EH (cell line): ENCODE measurements at places on chromosomes 4 and X.
A peak's percentile ranks its signal among the peaks of the same experiment; 100 is the strongest.

DNA sequence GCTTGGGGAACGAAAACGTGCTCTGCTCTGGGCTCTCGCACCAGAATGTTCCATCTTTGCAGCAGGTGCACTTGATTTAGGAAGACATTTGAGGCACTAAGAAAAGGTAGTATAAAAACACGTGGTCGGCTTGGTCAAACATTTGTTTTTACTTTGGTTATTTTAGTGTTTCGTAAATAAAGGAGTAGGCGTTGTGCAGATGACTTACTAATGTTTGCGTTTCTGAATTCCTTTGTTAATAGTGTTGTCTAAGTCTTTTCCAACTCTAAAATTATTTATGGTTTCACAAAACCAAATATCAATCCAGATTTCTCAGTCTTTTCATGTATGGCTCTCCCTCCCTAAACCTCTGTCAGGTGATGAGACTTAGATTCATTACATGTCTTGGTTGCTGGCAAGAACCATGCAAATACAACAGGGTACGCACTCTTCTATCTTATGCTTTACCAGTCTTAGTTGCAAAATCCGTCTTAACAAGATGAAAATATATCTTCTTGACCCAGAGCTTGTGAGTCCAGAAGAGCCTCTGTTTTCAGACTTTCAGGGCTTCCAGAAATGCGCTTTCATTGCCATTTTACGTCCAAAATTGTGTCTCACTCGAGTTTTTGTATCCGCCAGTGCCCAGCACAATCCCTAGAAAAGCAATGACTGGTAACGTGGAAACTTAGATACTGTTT is 686 bp downstream of the MTHFD2L start:
- DNase-seq: peak; percentile 2

DNA sequence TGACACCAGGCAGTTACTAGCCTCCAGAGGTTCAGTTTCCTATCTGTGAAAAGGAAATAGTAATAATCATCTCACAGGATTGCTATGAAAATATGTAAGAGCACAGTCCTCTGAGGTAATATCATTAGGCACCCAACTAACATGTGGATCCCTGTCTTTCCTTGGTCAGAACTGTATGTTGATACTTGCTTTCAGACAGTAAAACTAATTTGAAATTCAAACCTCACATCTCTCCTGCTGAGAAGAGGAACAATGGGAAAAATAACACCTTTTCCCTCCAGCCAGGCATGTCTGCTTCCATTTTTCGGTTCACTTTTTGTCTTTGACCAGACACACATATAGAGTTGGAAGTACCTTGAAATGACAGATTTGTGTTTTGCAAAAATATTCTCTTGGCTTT is 262.7 kb downstream of the IL15 start:
- DNase-seq: peak; percentile 39

DNA sequence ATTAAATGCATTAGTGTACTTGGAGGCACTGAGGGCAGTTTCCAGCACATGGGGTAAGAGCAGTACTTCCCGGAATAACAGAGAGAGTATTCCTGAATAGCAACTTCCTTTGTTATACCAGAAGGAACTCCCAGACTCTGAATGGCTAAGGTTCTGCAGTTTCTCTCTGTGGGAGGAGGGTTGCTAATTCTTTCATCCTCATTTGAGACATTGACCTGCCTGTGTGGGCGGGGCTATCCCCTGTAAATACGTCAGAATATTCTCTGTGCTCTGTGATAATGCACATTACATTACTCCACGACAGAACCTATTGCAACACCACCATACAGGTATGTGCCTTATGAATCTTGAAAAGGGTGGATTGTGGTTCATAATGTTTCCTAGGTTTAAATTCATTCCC is 52.7 kb downstream of the SPINK2 start:
- DNase-seq: no peak

GRCh38 chr4:141713771-141714445 is 77.5 kb downstream of the IL15 start:
- peak; percentile 59 for DNase-seq

- DNase-seq: peak; percentile 42
Measured at GRCh38 chr4:134470544-134470943, 269.0 kb upstream of the PABPC4L start.

DNA sequence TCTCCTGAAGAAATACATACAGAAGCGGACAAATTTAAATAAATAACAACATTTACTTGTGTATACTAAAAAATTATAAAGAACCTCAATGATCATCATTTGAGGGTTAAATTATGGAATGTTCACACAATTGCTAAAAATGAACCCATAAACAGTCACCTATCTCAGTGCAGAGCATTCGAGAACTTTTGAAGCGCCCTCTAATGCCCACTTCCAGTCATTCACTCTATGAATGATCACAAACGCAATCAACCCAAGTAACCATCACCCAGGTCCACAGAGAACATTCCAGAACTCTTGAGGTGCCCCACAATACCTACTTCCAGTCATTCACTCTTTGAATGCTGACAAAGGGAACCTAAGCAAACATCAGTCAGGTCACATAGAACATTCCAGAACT is 103.5 kb upstream of the PLAC1 start:
- peak; percentile 27 for DNase-seq

- DNase-seq: no peak
Measured at GRCh38 chrX:133638285-133638684, 223.0 kb upstream of the GPC4 start.

DNA sequence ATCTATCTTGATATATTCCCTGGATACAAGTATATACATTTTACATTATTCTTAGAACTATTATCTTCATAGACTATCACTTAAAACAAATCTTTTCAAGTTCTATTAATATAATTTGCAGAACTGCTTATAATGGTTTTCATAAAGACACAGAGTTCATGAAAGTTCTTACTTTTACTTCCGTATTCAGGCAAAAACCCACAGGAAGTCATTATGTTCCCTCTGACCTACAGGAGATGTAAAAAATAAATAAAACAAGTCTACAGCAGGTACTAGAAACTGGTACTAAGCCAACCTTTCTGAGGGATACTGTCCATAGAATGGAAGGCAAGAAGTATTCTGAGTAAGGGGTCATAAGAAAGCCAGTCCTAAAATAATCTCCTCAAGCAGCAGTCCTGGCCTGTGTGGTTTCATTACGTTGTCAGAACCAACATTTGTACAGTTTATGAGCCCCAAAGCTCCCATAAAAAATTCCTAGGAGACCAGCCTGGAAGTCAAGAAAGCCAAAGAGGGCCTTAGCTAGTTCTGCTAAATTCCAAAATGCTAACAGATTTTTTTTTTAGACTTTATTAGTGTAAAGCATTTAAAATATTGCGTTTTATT is 68.6 kb downstream of the CAMK2D start:
- DNase-seq: peak; percentile 75

GRCh38 chr4:17064959-17065358 is 166.5 kb upstream of the LDB2 start:
- DNase-seq: no peak

- no peak for DNase-seq
Measured at GRCh38 chrX:35025820-35026219, 83.2 kb downstream of the FAM47B start.

GRCh38 chr4:38177035-38177546 is 216.9 kb downstream of the PTTG2 start:
- DNase-seq: no peak

GRCh38 chrX:66675541-66675940 is 36.7 kb upstream of the EDA2R start:
- DNase-seq: peak; percentile 5

DNA sequence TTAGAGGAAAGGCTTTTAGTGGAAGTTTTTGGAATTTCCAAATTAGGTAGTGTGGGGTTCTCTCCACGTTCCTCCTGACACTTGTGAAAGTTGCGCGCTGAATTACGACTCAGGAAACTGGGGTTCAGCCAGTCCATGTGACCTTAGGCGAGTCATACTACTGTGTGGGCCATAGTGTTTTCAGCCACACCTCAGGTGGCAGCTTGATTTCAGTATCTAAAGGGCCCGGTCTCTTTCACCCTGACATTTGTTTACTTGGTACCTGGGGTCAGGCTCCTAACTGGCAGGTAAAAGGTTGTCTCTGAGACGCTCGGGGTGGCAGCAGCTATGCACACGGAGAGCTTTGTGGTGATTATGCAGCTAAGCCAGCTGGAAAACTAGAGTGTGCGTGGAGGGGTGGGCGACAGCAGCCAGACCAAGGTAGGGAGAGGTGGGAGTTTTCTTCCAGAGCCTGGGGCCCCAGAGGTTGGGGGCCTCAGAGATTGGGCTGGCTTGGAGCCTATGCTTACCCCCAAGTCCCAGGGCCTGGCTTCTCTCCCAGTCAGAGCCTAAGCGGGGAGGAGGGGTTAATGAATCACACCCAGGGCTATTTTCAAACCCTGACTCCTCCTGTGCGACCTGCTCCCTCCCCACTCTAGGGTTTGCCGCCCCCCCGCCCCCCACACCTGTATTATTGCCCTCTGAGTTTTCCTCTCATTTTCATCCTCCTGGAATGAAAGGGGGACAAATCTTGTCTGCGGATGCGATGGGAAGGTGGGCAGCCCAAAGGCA is 47.2 kb downstream of the STARD8 start:
- no peak for DNase-seq

DNA sequence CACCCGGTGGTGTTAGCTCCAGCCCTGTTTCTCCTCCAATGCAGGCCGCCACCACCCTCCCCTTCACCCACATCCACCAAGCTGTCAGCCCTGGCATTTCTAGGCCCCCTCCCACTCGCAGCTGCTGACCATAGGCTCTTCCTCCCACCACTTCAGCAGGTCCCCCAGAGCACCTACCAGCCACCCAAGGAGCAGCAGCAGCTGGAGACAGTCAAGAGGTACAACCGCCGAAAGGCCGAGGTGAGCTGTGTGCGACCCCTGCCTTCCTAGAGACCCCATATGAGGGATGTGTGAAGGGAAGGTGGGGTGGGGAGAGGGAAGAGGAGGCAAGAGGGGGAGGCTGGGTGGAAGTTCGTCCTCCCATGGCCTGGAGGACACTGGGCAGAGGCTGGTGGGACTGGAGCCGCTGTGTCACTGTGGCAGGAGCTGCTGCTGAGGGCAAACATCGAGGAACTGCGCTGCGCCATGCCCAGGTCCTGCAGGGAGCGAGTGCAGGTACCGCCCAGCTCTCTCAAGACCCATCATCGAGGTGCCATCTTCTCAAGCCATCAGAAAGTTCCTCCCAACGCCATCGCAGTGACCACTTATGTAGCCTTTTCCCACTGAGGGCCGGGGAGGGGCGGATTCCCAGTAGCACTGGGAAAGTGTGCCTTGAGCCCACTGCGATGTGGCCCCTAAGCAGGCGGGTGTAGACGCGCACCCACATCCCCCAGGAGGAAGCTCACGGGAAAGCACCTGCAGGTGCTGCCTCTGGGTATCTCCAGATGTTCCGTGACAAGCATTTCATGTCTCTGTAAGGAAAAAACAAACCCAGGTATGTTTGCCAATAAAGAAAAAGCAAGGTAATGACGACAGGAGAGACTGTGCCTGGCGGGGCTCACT is 19.2 kb upstream of the RNF4 start:
- no peak for DNase-seq
